ENCODE measurements at places on chromosomes 6 and 20.

DNA sequence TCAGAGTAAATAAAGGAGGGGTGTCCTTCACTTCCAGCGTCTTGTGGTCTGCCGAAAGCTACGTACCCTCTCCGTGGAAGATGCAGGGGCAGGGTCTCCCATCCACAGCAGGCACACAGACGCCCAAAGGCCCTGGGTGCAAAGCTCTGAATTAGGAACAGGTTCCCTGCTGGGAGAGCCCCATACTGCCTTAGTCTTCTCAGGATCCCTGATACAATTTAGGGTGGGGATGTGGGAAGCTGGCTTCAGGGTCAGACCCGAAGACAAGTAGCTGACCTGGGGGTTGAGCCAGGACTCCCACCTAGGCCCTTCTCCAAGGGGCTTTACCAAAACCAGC lies 74.1 kb downstream of the TTLL2 start:
- DNase-seq = no peak

DNA sequence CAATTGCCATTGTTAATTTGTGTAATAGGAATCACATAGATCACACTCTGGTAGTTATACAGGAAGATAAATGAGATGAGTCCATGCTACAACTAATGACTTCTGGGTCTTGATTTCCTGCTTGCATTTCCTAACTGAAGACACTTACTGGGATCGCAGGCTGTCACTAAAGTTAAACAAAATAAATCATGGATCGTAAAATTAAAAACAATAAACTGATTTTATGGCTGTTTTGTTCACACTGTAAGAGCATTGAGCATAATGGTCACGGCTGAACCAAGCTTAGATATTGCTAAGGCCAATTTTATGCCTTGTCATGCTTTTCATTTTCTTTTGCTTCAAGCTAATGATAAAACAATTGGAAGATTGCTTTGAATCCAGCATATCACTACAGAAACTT lies 332.5 kb upstream of the CITED2 start:
- no peak for DNase-seq

DNA sequence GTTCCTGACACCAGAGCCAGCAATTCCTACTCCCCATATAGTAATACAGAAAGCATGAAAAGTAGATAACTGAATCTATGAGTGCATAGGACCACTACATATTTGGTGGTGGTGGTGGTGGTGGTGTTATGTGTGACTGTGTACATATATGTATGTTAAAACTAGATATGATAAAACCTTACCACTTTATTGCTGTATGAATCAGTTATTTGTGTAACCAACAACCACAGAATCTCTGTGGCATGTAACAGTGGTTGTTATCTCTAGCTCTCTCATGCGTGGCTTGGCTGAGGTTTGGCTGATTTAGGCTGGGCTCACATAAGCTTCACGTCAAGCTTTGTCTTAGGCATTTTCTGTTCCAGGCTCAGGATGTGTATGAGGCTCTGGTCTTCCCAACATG lies 55.7 kb downstream of the PLCB1 start:
- DNase-seq = no peak

- DNase-seq = no peak
Measured at GRCh38 chr20:62212299-62212698, 7.8 kb downstream of the HRH3 start.

DNA sequence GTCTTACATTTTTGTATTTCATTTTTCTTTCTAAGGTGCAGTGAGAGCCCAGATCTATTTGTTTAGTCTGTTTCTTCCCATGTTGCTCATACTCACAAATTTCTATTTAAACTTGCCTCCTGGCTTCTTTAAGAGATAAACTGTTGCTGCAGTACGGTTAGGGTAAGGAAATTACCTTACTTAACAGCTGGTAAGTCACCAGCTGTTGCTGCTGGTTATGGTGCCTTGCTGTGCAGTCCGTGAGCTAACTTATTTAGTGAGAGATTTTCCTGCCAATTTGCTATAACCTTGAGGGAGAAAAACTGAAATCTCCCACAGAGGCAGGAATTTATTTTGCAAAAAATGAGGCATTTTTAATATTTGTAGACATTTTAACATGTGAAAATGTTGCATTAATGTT lies 261.0 kb downstream of the UST start:
- no peak for DNase-seq

DNA sequence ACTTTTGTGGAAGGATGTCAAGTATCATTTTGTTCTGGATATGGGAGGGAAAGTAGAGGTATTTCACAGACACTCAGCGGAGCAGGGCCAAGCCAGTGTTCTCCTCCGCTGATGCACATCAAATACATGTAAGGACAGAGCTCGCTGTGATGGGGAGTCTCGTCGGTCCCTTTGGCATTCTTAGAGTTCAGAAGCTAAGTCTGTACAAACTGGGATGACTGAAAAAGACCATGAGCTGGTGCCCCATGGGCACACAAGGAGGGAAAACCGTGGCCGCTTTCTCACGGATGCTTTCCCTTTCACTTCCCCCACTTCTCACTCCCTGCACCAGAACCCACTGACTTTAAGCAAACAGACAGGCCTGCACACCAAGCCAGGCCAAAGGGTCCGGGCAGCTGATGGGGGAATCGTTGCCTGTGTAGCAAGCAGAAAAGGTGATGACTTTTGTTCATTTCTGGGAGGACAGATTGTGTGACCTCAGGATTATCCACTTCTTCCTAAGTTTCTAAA lies 27.7 kb upstream of the MPC1 start:
- no peak for DNase-seq

GRCh38 chr6:34196116-34196832 lies 40.4 kb upstream of the HMGA1 start:
- no peak for DNase-seq

GRCh38 chr20:18276821-18277220 lies 11.5 kb upstream of the ZNF133 start:
- no peak for DNase-seq

DNA sequence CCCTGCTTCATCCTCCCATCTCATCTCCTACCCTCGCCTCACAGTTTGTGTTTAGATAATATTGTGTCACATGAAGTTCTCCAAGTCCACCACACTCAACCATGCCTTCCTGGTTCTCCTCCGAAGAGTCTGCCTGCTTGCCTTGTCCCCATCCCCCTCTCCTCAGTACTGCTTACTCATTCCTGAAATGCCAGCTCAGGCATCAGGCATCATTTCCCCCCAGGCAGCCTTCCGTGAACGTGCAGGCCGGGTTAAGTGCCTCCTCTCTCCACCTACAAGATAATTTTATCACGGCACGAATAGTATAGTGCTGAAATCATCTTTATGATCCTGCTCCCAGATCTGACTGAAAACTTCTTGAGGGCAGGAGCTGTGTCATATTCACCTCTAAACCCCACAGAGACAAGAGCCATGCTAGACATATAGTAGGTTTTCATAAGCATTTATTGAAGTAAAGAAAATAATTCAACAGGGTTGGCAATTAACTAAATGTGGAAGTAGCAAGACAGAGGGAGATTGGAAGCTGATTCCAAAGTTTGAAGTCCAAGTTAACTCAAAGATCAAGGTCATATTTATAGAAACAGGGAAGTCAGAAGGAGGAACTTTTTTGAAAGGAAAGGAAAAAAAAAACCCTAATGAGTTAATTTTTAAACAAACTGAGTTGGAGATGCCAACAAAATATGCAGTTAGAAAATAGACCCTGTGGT lies 48.7 kb upstream of the BMP2 start:
- DNase-seq = no peak
